Vagina (tissue), 2 donors: ENCODE measurements at places on chromosomes 4 and X. TPM values are rescaled to one million over a fixed set of nuclear protein-coding genes. Genes with fewer than 3 reads are reported as not detected.
A peak's percentile ranks its signal among the peaks of the same experiment; 100 is the strongest.

GRCh38 chr4:33914386-33914785 is 2329.9 kb downstream of the ARAP2 start:
- no peak overlapping the region for H3K4me3 ChIP-seq
- no peaks in the 10 kb centered on the region for H3K36me3 ChIP-seq
- H3K4me1 ChIP-seq = no peaks in the 10 kb centered on the region
- no peak overlapping the region for H3K27ac ChIP-seq
- no peak for DNase-seq
- no peaks in the 10 kb centered on the region for H3K27me3 ChIP-seq

GRCh38 chr4:10111067-10111801 is 5.4 kb downstream of the WDR1 start:
- H3K27ac ChIP-seq = peak overlapping the region; percentile 89
- no peak for DNase-seq
- H3K27me3 ChIP-seq = no peaks in the 10 kb centered on the region
- no peak overlapping the region for H3K4me3 ChIP-seq
- peaks cover 97% of the 10 kb centered on the region for H3K4me1 ChIP-seq
- peaks cover 42% of the 10 kb centered on the region for H3K36me3 ChIP-seq

GRCh38 chr4:135548711-135549110 is 1347.1 kb upstream of the PABPC4L start:
- H3K36me3 ChIP-seq = no peaks in the 10 kb centered on the region
- H3K4me1 ChIP-seq = no peaks in the 10 kb centered on the region
- DNase-seq = no peak
- no peak overlapping the region for H3K4me3 ChIP-seq

DTHD1 gene
- total RNA-seq = 0.49 TPM
